ENCODE measurements at places on chromosomes 2 and 18.

DNA sequence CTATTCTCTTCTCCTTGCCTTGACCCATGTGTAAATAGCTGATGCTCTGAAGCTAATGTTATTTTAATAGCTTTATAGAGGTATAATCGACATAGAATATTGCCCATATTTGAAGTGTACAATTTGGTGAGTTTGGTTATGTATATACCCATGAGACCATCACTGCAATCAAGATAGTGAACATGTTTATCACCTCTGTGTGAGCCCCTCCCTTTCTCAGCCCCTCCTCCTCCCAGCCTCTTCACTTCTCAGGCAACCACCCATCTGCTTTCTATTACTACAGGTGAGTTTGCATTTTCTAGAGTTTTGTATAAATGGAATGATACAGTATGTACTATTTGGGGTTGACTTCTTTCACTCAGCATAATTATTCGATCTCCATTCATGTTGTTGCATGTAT lies 181.1 kb downstream of the INO80D start:
- no peak for DNase-seq

DNA sequence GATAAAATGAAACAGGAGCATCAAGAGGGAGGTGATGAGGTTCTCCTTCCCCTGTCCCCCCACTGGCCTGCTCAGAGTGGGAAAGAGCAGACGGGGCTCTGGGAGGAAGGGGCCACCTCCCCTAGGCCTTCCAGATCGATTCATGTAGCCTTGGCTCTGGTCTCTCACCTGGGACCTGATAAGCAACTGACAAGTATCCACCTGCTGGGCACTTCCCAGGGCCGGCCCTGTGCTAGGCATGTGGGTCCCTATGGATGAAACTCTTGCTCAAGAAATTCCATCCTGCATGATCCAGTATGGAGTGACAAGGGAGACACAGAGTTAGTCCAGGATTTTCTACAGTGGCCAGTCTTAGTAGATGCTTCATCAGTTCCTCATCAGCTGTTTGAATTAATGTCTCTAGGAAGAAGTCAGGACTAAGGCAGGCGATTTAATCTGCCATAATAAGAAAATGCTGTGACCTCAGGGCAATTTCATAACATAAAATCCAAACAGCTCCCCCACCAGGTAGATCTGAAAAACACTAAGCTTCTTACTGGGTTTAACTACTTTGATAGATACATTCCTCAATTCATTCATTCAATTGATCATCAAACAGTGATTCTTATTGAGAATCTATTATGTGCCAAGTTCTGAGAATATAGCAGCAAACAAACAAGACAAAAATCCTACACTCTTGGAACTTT lies 44.7 kb upstream of the ZFP36L2 start:
- DNase-seq: no peak

- no peak for DNase-seq
These were observed 238.5 kb upstream of the RGPD4 start for GRCh38 chr2:107588181-107588580.

DNA sequence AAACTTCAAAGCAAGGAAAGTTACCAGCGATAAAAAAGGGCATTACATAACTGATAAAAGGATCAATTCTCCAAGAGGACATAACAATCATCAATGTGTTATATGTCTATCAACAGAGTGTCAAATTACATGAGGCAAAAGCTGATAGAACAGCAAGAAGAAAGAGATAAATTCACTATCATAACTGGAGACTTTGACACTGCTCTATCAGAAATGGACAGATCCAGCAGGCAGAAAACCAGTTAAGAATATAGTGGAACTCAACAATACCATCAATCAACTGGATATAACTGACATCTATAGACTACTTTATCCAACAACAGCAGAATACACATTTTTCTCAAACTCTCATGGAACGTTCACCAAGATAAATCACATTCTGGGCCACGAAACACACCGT lies 65.0 kb downstream of the ROCK2 start:
- DNase-seq: no peak

DNA sequence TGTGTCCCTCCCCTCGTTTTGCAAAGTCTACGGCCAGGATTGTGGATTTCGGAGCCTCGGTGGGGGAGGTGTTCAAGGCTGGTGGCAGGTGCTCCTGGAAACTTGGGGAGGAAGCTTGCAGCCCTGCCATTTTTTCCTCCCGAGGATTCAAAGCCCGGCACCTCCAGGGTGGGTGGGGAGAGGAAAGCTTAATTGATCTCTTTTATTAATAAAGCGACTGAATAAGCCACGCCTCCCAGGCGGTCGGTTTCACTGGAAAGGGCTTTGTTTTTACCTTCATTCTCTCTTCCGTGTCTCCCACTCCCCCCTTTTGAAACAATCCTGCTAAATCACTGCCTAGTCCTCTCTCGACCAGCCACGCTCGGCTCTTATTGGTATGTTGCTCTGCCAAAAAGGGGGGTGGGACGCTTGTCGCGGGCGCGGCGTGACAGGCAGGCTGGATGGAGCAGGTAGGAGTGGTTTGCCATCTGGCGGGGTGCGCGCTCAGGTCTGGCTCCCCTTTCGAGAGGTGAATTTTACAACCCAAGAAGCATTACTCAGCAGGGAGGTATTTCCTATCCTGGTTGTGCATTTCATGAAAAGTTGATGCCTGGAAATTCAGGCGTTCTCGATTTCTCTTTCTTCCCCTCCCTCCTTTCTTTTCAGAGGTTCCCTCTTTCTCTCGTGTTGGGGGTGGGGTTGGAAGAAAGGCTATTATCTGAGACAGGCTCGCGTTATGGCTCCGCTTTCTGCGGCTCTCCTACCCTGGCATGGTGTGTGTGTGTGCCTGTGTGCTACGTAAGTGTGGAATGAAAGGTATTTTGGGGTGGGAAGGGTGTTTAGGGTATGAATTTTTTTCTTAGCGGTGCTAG lies 1.4 kb downstream of the NEDD4L start:
- no peak for DNase-seq

Measured in fibroblast of gingiva (primary cell).